ENCODE measurements at places on chromosomes 6 and 20.

- DNase-seq = no peak
These were observed 8.8 kb upstream of the NDRG3 start for GRCh38 chr20:36754656-36755222.

GRCh38 chr6:42047213-42047590 lies 3.1 kb upstream of the TAF8 start:
- DNase-seq = no peak

DNA sequence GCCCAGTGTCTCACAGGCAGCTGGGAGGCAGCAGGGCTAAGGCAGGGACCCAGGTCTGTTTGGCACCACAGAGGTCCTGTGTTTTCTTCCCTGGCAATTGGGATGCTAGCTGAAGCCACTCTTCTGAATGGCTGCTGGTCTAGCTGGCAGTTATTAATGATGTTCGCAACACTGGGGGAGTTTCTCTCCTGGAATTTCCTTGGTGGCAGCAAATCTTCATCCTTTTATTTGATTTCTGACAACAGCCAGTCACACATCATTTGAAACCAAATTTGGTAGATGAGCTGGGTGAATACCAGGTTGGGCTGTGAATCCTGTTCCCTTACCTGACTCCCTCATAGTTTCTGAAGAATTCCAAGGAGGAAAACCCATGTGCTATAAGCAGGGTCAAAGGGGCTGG lies 40.8 kb upstream of the SLC4A11 start:
- no peak for DNase-seq

DNA sequence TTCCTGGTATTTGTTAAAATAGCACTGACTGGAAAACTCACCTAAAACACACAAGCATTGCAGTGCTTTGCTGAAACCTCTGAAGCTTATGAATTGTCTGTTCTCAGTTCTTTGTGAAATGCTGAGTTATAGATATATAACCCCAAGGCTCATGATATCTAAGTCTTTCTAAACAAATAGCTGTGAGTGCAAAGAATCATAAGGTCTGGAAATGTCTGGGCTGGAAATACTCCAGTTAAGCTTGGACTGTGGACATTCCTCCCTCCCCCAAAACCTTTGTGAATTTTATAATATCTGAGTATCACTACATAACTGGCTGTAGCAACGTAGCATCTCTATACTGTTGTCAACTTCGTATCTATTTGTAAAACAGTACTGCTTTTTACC lies 69.1 kb downstream of the CBLN4 start:
- DNase-seq = no peak

- no peak for DNase-seq
These were observed 132.7 kb upstream of the EYA4 start for GRCh38 chr6:133108419-133108818.

DNA sequence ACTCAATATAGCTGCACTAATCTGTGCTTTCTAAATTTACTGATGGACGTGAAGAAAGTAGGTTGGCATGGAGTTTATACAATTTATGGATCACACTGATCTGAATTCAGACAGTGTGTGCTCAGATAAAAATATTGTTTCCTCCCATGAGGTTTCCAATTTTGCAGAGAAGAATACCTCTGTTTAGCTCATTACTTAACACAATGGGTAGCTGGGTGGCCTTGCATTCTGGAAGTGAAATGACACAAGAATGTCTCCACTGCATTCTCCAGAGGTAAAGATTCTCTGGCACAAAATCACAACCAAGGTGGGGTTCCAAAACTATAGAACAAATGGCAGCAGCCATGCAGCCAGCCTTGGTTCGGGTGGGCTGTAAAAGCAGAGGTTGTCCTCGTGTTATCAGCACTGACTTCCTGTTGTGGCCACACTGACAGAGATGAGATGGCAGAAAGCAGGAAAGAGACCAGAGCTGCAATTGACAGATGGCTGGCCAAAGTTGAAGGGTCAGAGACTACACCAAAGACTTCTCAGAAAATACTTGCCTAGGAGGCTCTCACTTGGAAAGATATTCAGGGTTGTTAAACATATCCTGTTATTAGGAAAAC lies 50.2 kb downstream of the HDAC2 start:
- DNase-seq = peak; percentile 30

DNA sequence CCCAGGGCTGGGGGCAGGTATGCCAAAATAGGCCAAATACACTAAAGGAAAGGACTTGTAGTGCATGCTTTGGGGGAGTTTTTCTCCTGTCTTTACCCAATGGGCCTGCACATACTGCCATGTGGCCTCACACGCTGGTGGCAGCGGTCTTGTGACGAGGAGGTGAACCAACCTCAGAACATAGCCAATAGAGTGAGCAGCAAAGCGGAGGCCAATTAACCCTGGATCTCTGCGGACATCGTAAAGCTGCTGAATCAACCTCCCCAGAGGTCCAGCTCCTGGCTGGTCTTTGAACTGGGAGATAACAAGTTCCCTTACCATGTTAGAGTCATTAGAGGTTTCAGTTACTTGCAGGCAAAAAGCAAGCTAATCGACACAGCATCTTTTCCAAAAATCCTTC lies 280.1 kb downstream of the PREX1 start:
- DNase-seq = no peak

- DNase-seq = no peak
These were observed 220.7 kb downstream of the UST start for GRCh38 chr6:148967541-148967956.

DNA sequence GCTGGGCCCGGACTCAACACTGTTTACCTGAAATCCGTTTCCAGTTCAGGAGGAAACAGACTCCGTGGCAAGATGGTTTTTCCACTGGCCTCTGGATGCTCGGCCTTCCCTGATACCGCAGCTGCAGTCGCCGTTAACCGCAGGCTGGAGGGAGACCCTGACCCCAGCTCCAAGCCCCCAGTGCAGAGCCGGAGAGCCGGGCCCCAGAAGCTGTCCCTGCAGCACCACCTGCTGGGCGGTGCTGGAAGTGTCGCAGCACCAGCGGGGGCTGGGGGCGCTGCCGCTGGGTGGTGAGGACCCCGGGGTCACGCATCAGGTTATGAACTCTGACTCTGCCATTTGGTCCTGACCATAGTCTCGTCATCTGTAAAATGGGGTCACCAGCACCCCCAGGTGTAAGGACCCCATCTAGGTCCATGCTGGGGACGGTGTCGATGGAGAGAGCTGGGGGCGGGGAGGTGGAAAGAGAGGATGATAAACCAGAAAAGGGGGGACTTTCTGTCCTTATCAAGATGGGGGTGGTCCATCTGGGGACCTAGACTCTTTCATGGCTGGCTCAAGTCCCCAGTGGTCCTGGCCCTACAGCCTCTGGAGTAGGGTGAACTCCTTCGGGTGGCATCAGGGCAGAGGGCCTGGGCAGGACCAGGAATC lies 20.8 kb upstream of the CHRNA4 start:
- no peak for DNase-seq

- DNase-seq = peak; percentile 79
These were observed 548.5 kb downstream of the CD83 start for GRCh38 chr6:14665827-14666724.

DNA sequence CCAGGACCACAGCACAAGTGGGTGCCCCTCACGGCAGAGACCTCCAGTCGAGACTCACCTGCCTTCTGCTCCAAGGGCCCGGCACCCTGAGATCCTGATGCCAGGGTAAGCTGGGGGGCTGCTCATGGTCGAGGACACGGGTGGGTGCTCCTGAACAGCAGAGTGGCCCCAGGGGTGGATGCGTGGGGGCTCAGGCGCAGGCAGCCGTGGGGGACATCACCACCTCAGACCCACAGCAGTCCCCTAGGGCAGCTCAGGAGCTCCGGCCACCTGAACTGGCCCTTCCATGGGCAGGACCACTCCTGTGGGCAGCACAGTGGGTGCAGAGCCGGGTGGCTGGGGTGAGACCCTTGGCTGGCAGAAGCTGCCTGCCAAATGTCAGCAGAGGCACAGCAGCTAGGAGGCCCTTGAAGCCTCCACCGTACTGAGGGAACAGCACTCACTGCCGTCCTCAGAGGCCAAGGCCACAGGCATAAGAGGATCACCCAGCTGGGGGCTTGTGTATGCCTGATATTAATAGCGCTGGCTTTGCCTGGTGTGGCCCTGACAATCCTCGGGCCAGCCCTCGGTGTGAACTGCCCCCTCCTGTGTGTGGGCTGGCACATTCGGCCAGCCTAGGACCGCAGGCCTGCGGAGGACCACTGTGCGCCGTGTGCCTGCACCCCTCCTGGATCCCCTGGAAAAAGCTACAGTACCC lies 5.4 kb downstream of the UCKL1 start:
- DNase-seq = no peak

DNA sequence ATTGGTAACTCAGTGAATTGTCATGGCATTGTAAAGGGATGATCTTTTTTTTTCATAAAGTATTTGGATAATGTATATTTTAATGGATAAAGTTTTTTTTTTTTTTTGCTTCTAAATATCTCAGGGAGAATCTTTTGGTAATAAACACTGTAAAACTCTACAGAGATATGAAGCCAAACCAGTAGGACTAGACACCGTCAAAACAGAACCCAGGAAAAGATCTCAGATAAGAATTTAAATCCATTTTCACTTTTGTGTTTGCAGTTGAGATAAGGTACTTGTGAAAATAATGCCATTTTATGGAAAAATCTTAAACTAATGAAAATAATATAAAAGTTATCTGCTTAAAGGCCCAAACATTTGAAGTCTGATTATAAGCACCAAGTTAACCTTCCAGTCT lies 27.0 kb downstream of the FAM83B start:
- no peak for DNase-seq

DNA sequence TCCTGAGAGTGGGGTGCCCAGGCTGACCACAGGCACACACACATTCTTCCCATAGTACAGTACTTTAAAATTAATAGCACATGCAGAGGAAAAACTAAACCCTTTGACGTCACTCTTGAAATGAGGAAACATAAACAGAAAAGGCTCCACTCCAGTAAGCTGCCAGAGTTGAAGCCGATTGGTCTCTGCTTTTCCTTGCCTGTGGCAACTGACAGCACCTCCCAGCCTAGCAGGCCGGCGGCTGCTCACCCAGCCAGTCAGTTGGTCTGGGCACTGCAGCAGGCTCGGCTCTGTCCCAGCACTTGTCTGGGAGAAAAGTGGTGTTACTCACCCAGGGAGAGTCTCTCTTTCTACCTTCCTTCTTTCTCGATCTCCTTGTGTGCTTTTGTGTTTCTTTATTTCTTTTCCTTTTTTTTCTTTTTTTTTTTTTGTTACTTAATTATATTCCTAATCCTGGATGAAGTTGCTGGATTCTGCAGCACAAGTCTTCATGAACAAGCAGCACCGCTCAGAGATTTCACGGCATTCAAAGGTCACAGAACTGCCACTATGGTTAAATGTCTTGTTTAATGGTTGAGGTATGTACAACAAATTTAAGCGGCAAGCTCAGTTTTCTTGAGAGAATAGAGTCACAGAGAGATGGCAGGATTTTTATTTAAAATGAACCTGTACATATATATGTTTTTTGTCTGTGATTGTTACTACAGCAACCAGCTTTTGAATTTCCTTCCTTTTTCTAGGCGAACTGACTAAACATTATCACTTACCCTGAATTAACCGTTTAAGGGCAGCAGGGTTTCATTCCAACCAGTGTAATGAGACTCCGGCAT lies at the start of gene PDE7B:
PDE7B (plus strand) TSS at position 260 of the 830 bp plus-strand sequence.
- peak; percentile 83 for DNase-seq
